ENCODE measurements at places on chromosomes 12 and 14.

- DNase-seq = no peak
Observed at GRCh38 chr14:32996343-32996742, 57.7 kb downstream of the NPAS3 start.

DNA sequence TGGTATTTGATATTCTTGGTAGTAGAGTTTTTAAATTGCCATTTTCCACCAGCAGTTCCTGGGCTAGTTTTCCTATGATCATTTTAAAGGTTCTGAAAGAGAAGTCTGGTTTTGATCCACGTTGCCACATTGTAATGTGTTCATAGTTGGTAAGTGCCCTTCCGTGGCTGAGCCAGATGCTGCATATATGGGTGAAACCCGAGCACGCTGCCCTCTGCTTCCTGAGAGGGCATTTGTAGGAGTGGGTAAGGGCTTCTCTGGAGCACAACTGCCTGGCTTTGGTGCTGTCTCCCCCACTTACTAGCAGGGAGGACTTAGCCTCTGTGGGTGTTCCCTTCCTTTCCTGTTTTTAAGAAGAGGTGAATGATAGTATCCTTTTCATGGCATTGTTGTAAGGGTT lies 7.1 kb downstream of the SNRNP35 start:
- no peak for DNase-seq

GRCh38 chr14:89445273-89445973 lies 28.4 kb upstream of the FOXN3 start:
- DNase-seq = no peak

GRCh38 chr12:65603438-65604351 lies 220.6 kb upstream of the HMGA2 start:
- no peak for DNase-seq

DNA sequence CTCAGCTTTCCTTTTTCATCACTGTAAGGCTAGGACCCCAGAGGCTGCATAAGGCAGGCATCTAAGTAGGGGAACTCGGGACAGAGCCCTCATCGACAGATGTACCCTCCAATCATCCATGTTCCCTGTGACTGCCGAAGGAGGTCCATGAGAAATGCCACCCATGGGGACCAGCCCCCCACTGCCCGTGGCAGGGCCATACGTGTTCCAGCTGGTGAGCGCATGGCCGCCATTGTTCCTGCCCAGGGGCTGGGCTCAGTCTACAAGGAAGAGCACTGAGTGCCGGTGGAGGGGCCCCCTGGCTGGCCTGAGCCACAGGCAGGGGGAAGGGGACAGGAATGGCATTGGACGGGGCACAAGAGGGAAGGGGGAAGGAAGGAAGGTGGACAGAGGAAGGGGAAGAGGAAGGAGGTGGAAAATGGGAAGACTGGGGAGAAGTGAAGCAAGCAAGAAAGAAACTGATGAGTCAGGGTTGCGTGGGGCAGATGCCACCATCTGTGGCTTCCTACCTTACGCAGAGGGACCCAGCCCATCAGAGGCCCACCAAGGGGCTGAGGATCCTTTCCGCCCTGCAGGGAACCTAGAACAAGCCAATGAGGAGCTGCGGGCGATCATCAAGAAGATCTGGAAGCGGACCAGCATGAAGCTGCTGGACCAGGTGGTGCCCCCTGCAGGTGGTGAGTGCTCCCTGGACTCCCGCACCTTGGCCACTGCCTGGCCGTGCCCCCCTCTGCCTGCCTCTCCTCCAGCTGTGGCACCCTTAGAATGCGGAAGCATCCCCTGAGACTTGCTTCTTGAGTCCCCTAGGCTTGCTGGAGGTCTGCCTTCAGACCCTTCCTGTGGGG lies 120.6 kb upstream of the FKBP4 start:
- no peak for DNase-seq

- DNase-seq = no peak
Observed at GRCh38 chr14:31283578-31284252, 76.1 kb upstream of the HECTD1 start.

DNA sequence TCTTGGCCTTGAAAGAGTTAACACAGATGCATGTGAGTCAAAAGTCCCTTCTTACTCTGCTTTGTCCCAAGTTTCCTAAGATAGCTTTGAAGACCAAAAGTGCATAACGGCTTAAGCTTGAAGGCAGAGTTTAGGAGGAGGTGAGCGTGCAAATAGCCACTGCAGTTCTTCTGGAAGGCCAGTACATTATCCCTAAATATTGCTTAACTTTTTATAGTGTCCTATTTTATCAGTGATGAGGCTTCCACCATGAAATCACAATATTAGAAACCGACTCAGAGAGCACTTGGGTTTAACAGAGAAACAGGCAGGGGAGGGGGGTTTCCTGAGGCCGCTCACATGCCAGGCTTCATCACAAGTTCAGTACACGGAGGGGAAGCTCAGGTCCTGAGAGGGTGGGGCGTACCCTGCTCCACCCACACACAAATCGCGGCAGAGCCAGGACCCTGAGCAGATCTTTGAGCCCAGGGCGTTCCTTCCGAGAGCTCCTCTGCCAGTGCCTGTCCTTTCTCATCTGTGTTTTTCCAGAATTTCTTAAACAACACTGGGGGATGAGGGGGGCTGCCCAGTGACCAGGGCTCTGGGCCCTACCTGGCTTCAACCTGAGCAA lies 26.8 kb upstream of the BDKRB2 start:
- no peak for DNase-seq

GRCh38 chr14:88599761-88600439 lies 37.1 kb downstream of the ZC3H14 start:
- no peak for DNase-seq

- no peak for DNase-seq
Observed at GRCh38 chr12:30805959-30806358, 51.2 kb upstream of the CAPRIN2 start.

DNA sequence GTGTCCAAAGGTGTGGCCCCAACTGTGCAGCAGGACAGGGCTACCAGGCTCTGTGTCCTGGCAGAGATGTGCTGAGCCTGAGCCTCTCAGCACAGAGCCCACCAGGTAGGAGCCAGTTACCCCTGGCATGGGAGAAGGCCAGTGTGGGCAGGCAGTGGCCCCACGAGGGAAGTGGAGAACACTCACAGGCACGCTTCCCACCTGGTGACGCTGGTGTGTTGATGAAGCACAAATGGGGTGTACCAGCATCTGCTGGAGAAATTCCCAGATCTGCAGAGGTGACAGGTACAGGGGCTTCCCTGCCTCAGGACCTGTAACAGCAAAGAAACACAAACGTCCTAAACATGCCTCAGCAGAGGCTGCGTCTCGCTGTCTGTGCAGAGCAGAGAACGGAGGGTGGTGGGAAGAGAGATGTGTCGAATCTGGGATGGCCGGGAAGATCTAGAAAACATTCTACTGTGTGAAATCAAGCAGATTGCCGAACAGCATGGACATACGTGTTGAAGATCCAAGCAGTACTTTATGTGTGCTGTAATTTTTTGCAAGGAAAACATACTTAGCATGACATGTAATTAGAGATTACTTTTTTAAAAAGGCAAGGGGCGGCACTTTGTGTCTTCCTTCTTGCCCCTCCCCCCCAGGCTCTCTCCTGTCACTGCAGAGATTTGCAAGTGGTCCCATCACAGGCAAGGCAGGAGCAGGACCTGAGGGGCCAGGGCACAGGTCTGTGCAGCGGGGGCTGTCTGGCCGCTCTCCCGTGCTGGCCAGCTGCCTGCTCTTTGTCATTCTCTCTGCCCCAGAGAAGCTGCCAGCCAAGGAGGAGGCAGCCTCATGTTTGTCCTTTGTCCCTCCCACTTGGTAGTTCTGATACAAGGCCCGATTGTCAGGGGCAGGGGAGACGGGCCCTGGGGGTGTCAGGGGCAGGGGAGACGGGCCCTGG lies 17.3 kb downstream of the HIP1R start:
- DNase-seq = no peak

DNA sequence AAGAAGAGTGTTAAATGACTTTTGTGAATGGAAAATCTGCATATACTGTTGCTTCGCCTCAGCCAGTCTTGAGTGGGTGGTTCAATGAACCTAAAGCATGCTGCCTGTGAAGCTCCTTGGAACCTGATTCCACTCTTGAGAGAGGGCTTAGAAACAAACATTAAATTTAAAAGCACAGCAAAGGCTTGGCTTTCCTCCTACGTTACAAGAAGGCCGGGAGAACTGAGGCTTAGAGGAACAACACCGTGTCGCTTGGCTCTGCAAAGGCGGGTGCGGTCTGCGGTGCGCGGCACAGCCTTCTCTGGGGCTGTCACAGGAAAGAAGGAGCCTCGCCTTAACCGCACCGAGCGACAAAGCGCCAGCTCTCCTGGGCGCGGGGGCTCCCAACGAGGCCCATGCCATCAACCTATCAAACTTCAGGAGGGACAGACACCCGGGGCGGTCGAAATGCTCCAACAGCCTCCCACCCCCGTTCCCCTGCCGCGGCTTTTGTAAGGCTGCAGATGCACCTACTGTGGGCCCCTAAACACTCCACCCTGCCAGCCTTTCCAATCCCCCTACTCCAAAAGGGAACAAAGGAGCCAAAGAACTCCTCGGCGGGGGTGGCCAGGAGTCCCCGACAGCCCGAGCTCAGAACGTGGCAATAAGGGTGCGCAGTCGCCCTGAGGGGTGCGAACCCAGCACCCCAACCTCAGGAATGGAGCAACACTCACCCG lies 729 bp downstream of the OSBPL8 start:
- peak; percentile 62 for DNase-seq

DNA sequence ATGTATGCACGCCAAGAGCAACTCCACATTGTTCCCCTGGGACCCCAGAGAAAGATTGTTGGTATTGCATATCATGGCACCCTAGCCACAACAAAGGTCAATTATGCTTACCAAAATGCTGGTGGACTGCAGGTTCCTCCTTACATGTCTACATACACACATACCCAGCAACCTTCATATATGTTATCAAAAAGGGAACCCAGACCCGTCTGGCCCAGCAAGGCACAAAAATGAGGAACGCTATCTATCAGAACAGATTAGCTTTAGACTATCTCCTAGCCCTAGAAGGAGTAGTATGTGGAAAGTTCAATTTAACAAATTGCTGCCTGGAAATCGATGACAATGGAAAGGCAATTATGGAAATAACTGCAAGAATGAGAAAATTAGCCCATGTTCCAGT lies 61.5 kb downstream of the DHRS2 start:
- no peak for DNase-seq

DNA sequence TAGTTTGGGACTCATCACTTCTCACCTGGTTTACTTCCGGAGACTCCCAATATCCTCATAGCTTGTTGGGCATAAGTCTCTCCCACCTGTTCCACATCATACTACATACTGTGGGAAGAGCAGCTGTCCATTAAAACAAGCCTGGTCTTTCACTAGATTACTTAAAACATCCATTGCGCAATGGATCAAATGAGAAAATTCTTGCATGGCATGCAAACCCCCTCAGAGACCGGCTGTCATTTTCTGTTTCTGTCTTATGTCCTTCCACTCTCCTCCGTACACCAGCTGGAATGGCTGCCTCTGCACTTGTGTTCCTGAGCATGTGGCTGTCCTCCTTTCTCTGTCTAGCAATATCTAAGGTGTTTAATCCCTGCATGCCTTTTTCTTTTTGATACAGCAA lies 265.6 kb downstream of the TMEM117 start:
- no peak for DNase-seq

- no peak for DNase-seq
Observed at GRCh38 chr14:51084962-51085361, 9.9 kb downstream of the TRIM9 start.

DNA sequence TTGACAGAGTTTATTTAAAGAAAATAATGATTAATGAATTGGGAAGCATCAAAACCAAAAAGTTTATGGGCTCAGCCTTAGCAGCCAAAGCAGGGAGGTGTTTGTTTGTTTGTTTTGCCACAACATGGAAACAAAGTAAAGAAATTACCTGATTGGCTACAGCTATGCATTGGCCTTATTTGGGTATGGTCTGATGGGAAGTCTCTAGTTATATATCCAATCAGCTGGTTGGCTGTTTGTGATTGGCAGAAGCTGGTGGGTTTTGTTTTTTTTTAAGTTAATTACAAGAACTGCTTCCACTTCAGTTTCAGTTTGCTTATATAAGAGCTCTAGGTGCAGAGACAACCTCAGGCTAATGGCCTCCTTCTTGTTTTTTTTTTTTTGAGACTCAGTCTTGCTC lies 4.6 kb upstream of the LEMD3 start:
- no peak for DNase-seq

DNA sequence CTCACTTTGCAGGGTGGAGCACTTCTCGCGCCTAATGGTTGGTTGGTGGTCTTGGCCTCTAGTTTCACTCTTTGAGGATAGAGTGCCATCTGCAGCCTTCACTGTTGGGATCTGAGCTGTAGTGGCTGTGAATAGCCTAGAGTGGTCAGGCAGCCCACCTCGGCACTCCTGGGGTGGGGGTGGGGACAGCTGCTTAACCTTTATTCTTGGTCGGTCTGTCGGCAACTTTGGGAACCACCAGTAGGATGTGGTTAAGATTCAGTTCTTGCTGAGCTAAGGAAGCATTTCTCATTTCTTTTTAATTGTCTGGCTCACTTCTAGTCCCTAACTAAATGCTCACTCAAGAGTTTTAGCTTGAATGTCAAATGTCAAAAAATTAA lies 21.1 kb downstream of the TMBIM6 start:
- DNase-seq = no peak

- DNase-seq = no peak
Observed at GRCh38 chr14:105335735-105336476, 21.4 kb downstream of the PACS2 start.

DNA sequence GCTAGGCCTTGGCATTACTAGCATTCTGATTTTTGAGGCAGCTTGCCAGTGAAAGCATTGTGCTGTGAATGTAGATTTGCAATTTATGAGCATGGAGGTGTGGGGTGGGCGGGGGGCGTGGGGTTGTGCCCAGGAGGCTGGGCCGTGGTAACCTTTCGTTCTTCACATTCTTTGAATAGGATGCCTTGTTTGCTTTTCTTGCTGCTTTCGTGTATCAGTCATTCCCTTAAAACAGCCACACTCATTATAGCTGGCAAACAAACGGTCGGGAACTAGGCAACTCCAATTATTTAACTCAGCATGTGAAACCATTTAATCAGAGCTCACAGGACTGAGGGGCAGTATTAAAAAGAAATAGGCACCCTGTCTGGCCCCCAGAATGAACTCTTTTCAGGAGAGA lies 115.9 kb upstream of the PELI2 start:
- DNase-seq = no peak

GRCh38 chr14:64926398-64926995 lies 12.2 kb downstream of the CHURC1 start:
- no peak for DNase-seq

GRCh38 chr12:113271853-113272561 lies 50.7 kb downstream of the TPCN1 start:
- no peak for DNase-seq

DNA sequence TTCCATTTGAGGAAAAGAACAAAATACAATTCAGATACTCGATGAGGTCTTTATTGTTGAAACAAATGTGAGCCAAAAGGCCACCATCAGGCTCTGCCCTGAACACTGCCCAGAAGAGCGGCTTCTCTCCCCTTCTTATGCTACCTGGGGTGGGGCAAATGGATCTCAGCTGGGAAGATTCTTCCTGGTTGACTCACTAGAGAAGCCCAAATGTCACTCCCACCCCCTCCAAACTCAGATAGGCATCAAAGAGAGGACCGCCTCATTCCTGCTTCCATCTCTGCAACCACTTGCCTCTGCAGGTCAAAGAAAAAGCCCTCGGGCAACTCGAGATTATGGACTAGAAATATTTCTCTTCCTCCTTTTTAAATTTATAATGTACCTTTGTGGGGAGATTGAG lies 55.8 kb downstream of the TBX3 start:
- no peak for DNase-seq

GRCh38 chr14:100910888-100911664 lies 7.6 kb upstream of the RTL1 start:
- no peak for DNase-seq

Data from stimulated activated CD8-positive, alpha-beta memory T cell treated with anti-CD3 and anti-CD28 coated beads, Interleukin-7, amount 100 ng/mL, for 1 hour (primary cell).